ENCODE measurements at places on chromosomes 1 and 21. TPM values are rescaled to one million over a fixed set of nuclear protein-coding genes. Genes with fewer than 3 reads are reported as not detected.

DNA sequence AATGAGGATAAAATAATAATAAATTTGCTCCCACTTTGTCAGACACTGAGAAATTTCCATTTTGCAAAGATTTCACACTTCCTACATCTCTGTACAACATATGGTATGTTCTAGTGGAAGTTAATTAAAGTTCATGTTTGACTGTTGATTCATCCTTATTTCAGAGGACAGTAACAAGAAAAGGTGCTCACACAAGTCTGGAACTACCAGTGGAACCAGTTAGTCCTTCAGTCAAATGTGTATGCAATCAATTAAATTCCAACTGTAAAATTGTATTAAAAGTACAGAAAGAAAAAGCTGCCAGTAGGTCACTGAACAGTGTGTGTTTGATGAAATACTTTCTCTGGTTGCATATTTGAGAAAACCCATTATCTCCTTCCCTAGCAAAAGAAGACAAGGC is 496.0 kb upstream of the PKN2 start:
- no peak for DNase-seq

DNA sequence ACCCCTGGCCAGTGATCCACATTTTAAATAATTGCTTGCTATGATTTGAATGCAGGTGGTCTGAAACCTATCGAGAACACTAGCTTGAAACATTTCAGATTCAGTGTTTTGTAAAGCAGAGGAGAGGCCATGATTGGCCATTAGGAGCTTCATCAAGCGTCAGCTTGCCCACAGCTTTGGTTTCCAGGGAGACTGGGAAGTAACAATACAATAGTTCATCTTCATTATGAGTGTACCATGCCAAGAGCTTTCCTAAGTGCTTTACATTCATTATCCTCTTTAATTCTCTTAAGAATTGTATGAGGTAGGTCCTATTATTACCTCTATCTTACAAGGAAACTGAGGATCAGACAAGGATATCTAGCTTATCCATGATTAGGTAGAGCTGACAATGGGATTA is 27.7 kb upstream of the ATP5PO start:
- no peak for DNase-seq

DNA sequence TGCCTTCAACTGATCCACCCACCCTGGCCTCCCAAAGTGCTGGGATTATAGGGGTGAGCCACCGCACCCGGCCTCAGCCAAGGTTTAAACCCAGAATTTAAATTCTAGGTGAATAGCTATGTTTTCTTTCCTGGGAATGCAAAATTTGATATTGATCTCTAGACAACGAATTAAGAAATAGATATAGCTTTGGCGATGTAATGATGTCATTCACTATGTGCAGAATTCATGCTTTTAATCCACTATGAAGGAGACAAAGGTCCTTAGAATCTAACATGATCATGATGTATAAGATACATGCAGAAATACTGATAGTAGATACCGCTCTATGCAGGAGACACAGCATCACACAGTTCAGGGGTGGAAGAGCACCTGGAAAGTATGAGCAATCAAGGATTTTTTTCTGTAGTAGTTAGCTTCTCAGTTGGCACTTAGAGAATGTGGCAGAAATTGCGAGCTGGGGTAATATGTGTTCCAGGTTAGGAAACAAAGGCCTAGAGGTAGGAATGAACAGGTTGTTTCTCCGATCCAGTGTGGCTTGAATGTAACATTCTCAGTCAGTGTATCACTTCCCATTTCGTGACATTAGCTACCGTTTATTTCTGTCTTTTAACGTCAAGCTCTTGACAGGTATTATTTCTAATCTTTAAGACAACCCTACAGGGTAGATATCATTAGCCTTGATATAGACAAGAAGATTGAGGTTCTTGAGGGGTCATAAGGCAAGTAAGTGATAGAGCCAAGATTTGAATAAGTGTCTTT is 3.0 kb upstream of the CEP350 start:
- DNase-seq = no peak

- DNase-seq = no peak
Observed at GRCh38 chr1:214247501-214248041, 33.4 kb upstream of the SMYD2 start.

IL20 gene
- polyA plus RNA-seq = 0.06 TPM
